ENCODE measurements at places on chromosomes 16 and 17.
A peak's percentile ranks its signal among the peaks of the same experiment; 100 is the strongest.

DNA sequence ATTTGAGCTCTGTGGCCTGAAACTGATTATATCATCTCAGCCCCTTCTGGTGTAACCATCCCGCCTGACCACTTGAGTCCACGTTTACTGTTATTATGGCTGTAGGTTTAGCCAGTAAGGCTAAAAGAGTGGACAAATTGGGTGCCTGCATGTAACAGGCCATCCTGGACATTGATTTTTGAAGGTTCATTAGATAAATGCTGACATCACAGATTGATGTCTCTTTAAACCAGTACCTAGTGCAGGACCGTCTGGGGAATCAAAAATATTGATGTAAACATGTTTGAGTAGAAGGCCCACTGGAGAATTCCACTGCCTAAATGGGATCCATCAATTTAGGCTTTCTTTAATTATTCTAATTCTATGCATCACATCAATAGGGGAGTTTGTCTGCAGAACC lies 215.1 kb downstream of the IRX3 start:
- DNase-seq = no peak

- DNase-seq = no peak
These were observed 849.8 kb upstream of the RBFOX1 start for GRCh38 chr16:6482696-6483468.

DNA sequence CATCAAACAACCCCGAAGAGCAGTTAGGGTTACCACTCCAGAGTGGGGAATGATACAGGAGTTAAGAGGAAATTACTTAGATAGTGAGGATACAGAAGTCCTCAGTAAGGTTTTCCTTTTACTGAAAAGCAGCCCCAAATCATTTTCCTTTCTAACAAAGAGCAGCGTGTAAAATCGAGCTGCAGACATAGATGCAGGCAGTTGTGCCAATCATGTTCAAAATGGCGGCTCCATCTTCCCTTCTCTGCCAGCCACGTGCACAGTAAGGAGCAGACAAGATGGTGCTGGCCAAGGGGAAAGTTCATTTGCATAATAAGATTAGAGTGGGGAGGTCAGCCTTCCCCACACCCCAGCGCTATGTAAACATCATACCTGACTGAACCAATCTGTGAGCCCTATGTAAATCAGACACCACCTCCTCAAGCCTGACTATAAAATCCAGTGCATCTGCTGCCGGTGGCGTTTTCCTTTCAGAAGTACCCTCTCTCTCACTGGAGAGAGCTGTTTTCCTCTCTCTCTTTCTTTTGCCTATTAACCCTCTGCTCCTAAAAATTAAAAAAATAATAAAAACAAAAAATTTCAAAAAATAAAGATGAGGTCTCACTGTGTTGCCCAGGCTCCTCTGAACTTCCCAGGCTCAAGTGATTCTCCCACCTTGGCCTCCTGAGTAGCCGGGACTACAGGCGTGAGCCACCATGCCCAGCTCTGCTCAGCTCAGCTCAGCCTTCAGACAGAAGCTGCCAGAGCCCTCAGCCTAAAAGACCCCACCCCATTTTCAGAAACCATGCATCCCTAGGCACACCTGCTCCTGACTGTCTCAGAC lies 2.6 kb upstream of the SRL start:
- no peak for DNase-seq

DNA sequence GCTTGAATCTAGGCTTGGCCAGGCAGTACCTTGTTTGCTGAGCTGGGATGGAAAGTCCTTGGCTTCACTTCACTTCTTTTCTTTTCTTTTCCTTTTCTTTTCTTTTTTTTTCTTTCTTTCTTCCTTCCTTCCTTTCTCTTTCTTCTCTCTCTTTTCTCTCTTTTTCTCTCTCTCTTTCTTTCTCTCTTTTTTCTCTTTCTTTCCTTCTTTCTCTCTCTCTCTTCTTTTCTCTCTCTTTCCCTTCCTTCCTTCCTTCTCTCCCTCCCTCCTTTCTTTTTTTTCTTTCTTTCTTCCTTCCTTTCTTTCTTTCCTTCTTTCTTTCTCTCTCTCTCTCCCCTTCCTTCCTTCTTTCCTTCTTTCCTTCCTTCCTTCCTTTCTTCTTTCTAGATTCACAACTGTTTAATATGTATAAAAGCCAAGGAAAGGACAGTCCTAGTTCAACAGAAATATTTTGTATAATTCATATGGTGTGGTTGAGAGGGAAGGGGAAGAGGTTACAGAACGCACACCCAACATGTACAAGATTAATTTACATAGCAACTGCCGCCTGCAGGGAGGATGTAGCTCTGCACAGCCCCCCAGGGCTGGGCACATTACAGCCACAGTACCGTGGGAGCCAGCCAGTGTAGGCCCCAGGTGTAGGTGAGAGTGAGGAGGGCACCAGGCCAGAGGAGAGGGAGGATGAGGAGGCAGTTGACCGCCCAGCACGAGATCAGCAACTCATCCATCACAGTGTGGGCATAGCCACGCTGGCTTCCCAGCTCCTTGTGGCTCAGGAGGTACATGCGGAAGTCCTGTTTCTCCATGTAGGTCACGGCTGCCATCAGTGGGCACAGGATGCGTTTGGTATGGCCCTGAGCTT lies 9.7 kb upstream of the ITGB3 start:
- DNase-seq = no peak

DNA sequence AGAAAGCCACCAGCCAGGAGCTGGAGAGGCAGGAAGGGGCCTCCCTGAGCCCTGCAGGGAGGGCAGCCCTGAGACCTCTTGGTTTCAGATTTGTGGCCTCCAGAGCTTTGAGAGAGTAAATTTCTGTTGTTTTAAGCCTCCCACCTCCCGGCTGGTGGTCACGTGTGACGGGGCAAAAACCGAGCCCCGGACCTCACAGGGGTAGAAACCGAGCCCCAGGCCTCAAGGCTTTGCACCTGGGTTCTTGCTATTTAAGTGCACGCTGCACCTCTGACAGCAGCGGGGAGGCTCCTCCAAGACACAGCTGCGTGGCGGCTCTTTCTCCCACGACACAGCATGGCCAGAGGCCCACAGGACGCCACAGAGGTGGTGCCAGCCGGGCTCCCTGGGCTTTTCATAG lies 17.4 kb upstream of the ZC3H18 start:
- no peak for DNase-seq

- DNase-seq = no peak
These were observed 3.0 kb downstream of the RCVRN start for GRCh38 chr17:9902120-9902519.

- no peak for DNase-seq
These were observed 28.7 kb downstream of the ARL4D start for GRCh38 chr17:43427362-43428043.

GRCh38 chr17:44170499-44171201 lies at the start of gene ASB16:
Gene ASB16, plus strand, starts transcription at chr17:44170704. Its CDS starts 86 bp downstream, at chr17:44170790.
- DNase-seq = no peak

- no peak for DNase-seq
These were observed 50.0 kb downstream of the ENGASE start for GRCh38 chr17:79124513-79125209.

GRCh38 chr17:17860766-17861107 lies 24.0 kb upstream of the SREBF1 start:
- DNase-seq = no peak

DNA sequence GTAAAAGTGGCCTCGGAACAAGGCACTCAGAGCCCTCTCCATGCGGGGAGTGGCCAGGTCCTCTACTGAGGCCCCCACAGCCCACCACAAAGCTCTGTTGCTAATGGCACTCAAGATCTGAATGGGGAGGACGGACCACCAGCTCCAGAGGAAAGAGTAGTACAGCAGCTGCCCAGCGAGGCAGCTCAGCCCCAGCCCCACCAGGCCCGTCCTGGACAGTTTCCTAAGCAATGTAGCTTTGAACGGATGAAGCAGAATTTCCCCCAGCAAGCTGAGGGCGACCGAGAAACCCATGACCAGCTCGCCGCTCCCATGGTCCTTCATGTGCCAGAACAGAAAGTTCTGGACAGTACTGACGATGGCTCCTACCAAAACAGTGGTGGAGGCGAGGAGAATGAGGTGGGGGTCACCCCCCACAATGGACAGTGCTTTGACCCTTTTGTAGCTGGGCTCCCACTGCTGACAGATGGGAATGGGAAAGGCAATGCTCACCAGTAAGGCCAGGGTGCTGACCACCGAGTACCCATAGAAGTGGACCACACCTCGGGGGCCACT lies 1.5 kb downstream of the MFSD6L start:
- no peak for DNase-seq

- DNase-seq = peak; percentile 31
These were observed 1.7 kb downstream of the ANKRD40CL start for GRCh38 chr17:50765454-50766221.

- no peak for DNase-seq
These were observed 229.9 kb downstream of the MSI2 start for GRCh38 chr17:57485916-57486881.

GRCh38 chr16:63921737-63922295 lies 1200.0 kb downstream of the CDH11 start:
- DNase-seq = no peak

GRCh38 chr16:89863741-89864526 lies 9.5 kb upstream of the TCF25 start:
- no peak for DNase-seq

GRCh38 chr17:79002291-79002690 lies 7.3 kb downstream of the CANT1 start:
- DNase-seq = no peak

GRCh38 chr17:77737442-77738265 lies 220.8 kb upstream of the TNRC6C start:
- no peak for DNase-seq

- DNase-seq = no peak
These were observed 6.4 kb downstream of the ZNF207 start for GRCh38 chr17:32356378-32356743.

DNA sequence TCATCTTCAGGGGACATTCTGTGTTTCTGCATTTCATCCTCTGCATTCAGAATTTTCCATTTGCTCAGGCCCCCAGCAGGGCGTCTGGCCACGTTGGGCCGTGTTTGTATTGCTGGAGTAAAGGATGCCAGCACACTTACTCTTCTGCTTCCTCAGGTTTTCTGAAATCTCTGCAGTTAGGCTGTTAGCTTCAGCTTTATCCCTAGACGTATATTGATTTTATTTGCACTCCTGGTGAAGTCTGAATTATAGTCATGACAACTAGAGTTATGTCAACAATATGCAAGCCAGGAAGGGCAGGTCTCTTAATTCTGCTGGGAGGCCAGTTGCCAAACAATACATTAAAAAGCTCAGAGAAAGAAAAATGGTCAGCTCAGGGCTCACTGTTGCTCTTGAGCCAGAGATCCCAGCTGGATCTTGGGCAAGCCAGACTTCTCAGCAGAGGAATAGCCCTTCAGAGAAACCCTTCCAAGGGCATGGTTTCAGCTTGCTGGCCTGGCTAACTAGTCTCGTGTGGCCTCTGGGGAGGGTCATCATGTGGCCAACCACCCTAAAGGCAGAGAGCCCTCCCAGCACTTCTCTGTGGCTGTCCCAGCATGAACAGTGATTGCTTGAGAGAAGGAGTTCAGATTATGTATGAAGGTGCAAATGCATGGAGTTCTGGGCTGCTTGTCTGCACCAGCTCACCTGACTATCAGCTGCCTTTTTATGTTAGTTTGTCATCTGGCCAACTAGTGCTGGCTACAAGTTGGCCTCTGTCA lies 110.2 kb upstream of the CACNG5 start:
- no peak for DNase-seq

DNA sequence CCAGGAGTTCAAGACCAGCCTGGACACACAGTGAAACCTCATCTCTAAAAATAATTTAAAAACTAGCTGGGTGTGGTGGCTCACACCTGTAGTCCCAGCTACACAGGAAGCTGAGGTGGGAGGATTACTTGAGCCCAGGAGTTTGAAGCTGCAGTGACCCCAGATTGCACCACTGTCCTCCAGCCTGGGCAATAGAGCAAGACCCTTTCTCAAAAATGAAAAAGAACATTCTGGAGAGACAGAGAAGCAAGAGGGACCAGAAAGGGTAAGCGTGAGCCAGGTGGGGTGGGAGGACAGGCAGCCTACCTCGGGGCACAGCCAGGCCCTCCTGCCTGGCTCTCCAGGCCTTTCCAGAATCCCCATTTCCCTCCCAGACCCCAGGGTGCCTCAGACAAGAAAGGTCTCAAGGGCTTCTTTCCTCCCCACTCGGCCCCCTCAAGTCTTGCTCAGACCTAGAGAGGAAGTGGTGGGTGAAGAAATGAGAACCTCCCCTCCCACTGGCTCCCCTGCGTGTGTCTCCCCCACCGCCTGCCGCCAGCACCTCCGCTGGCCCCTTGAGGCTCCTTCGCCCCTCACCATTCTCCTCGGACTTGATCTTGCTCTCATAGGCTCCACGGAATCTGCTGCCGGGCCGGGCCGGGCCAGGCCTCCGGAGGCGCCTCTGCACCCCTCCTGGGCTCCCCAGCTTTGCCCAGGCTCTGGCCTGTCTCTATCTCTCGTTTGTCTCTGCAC lies 503 bp downstream of the C16orf54 start:
- peak; percentile 63 for DNase-seq

- no peak for DNase-seq
These were observed 36.5 kb downstream of the IRF8 start for GRCh38 chr16:85935391-85935973.

GRCh38 chr16:85401917-85402766 lies 211.0 kb upstream of the GSE1 start:
- DNase-seq = no peak

DNA sequence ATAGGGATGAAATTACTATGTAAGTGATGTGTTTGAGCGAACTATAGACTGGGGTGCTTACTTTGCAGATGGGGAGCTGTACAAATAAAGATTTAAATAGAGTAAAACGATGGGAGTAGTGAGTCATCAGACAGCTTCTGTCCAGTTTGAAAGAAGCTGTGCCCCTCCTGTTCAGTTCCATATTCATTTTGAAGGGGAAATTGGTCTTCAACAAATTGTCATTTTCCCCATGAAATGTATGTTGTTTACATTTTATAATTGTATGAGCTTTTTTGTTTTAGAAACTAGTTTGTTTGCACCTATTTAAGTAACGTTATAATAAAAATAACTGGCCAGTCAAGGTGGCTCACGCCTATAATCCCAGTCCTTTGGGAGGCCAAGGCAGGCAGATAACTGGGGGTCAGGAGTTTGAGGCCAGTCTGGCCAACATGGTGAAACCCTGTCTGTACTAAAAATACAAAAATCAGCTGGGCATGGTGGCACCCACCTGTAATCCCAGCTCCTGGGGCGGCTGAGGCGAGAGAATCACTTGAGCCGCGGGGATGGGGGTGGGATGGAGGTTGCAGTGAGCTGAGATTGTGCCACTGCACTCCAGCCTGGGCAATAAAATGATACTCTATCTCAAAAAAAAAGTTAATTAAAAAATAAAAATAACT lies 20.2 kb downstream of the SEC14L1 start:
- no peak for DNase-seq

DNA sequence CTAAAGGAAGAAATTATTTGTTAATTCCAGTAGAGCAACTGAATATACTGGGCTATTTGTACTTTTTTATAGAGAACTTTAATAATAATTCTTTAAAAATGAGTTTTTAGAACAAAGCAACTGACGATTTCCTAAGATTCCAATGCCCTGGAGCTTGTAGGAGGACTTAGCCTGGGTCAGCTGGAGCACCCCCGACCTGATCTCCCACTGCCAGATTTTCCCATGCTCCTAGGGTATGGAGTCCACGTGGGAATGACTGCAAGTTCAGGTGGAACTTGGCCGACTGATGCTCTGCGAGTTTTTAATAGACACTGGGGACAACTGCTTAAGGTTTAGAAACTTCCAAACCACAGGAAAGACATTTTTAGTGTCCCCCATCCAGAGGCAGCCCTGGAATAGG lies 25.5 kb upstream of the CACNG5 start:
- no peak for DNase-seq

Measured in GF-D8 (cell line).